GM23248 (cell line): ENCODE measurements at places on chromosomes 5 and 9. TPM values are rescaled to one million over a fixed set of nuclear protein-coding genes. Genes with fewer than 3 reads are reported as not detected.

The FIBCD1 gene
- total RNA-seq, result 20.2 and 20.9 TPM in 2 replicates

The SH2D3C gene
- not detected in 2 replicates for total RNA-seq

DNA sequence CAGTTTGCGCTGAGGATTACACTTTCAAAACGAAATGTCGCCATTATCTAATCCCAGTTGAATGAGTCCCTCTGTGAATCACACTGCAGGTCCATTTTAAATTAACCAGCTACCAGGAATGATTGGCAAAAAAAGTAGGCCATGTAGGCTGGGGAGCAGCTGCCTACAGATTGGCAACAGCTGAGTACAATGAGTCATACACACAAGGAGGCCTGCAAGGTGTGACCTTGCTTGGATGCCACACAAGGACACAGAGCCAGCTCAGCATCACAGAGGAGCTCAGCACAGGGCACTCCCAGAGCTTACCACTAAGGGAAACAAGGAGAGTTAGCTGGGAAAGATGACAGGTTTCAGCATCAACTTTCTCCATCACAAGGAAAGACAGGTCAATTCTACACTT lies 12.9 kb downstream of the HAVCR1 start:
- H3K4me3 ChIP-seq, result no peak overlapping the region
- no peaks in the 10 kb centered on the region for H3K36me3 ChIP-seq
- H3K27ac ChIP-seq, result no peak overlapping the region
- H3K4me1 ChIP-seq, result peaks cover 11% of the 10 kb centered on the region

The FCN2 gene
- total RNA-seq, result not detected in 2 replicates

- H3K27ac ChIP-seq, result no peak overlapping the region
- no peaks in the 10 kb centered on the region for H3K4me1 ChIP-seq
- H3K4me3 ChIP-seq, result no peak overlapping the region
- no peaks in the 10 kb centered on the region for H3K27me3 ChIP-seq
These were observed 26.1 kb downstream of the HMGCR start for GRCh38 chr5:75363111-75363510.

DNA sequence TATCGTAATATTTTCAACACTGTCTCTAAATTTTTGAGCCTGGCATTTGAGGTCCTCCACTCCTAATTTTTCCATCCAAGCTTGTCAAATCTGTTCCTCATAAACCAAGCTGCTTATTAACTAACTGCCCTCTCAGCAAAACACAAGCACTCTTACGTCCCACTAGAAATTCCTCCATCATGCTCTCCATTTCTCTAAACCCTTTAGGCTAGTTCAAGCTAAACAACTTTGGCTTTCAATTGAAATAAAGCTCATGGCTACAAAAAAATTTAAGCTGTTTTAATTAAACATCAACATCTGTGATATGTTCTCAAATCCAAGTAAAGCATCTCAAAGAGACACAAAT lies 45.7 kb downstream of the RNF145 start:
- H3K4me3 ChIP-seq, result peak overlapping the region; percentile 38; the same call in 1 of the 2 replicates
- H3K4me1 ChIP-seq, result peaks cover 42% of the 10 kb centered on the region
- peak overlapping the region; percentile 82 for H3K27ac ChIP-seq
- no peak for DNase-seq
- H3K36me3 ChIP-seq, result peaks cover 41% of the 10 kb centered on the region
- no peaks in the 10 kb centered on the region for H3K27me3 ChIP-seq

- no peak overlapping the region for H3K4me3 ChIP-seq
- no peak overlapping the region for H3K27ac ChIP-seq
- no peaks in the 10 kb centered on the region for H3K27me3 ChIP-seq
- no peaks in the 10 kb centered on the region for H3K36me3 ChIP-seq
- peak; percentile 12 for DNase-seq
These were observed 52.3 kb upstream of the MTAP start for GRCh38 chr9:21750021-21750735.

DNA sequence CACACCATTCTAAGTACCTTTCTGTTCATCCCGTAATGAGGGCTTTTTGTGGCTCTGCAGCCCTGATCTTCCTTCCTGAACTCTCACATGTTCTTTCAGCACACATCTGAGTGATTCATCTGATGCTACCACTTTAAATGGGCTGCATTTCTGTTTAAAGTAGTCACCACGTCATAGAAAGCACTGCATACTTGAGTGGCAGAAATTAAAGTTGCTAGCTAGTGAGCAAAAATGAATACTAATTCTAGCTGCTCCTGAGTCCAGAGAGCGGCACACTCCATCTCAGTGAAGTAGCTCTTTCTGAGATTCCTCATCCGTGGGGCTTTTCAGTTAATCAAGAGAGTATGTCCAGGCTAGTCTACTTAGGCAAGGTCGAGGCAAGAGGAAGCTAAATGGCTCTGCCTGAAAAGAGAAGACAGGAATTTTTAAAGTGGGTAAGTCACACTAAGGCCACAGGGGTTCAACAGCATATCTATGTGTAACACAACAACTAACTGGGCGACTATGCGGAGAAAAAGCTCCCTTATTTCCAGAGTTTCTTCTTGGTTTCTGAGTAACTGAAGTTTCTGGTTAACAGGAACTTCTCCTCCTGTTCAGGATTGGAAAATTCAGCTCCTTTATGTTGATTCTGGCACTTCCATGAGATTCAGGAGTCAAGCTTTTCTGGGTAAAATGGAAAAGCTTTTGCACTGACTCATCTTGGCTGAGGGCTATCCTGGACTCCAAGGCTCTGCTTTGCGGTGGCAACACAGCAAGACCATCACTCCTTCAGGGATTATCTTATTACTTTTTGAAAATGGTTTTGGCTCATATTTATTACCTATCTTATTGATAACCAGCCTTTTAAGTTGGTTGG lies 109.5 kb downstream of the TAF11L14 start:
- H3K36me3 ChIP-seq, result no peaks in the 10 kb centered on the region
- no peak overlapping the region for H3K27ac ChIP-seq
- no peaks in the 10 kb centered on the region for H3K4me1 ChIP-seq
- peak; percentile 20 for DNase-seq
- H3K4me3 ChIP-seq, result no peak overlapping the region

- H3K4me3 ChIP-seq, result peak overlapping the region; percentile 56
- H3K27me3 ChIP-seq, result peaks cover 24% of the 10 kb centered on the region; the same call in 1 of the 2 replicates
- H3K4me1 ChIP-seq, result peaks cover 21% of the 10 kb centered on the region
- no peaks in the 10 kb centered on the region for H3K36me3 ChIP-seq
- peak; percentile 63 for DNase-seq
These were observed 68.9 kb downstream of the PRDM6 start for GRCh38 chr5:123157791-123158581.

- DNase-seq, result no peak
- H3K27ac ChIP-seq, result no peak overlapping the region
- no peaks in the 10 kb centered on the region for H3K27me3 ChIP-seq
- H3K36me3 ChIP-seq, result no peaks in the 10 kb centered on the region
These were observed 518.9 kb downstream of the PRELID2 start for GRCh38 chr5:145316282-145316681.

The BTNL3 gene
- total RNA-seq, result not detected in 2 replicates

DNA sequence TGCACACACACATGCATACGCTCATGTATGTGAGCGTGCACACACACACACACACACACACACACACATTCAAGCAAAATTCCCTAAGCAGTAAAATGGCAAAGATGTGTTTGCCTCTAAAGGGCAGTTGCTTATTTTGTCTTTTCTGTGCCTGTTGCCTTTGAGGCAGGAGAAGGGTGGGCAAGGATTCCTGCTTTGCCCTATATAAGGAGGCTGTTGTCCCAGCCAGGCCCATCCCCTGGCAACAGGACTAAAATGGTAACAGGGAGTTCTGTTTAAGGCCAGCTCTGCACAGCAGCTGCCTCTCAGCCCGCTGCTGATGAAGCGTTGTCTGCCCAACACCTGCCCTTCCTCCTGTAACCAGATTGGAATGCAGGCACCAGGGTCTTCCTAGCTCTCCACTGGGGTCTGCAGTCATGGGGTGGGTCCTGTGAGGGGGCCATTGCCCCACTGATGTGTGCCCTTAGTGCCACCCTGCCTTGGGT lies 64.4 kb downstream of the PPARGC1B start:
- H3K27ac ChIP-seq, result no peak overlapping the region
- peaks cover 14% of the 10 kb centered on the region for H3K4me1 ChIP-seq
- no peak overlapping the region for H3K4me3 ChIP-seq
- no peaks in the 10 kb centered on the region for H3K27me3 ChIP-seq
- no peaks in the 10 kb centered on the region for H3K36me3 ChIP-seq

The SHOC1 gene
- not detected in 2 replicates for total RNA-seq

The LCN15 gene
- total RNA-seq, result not detected in 2 replicates

GRCh38 chr5:103693517-103693916 lies 130.9 kb upstream of the NUDT12 start:
- no peak overlapping the region for H3K4me3 ChIP-seq
- H3K36me3 ChIP-seq, result no peaks in the 10 kb centered on the region
- H3K27me3 ChIP-seq, result no peaks in the 10 kb centered on the region
- DNase-seq, result no peak
- no peaks in the 10 kb centered on the region for H3K4me1 ChIP-seq

- no peak overlapping the region for H3K4me3 ChIP-seq
- H3K4me1 ChIP-seq, result no peaks in the 10 kb centered on the region
- H3K27me3 ChIP-seq, result no peaks in the 10 kb centered on the region
- no peak for DNase-seq
- no peaks in the 10 kb centered on the region for H3K36me3 ChIP-seq
- no peak overlapping the region for H3K27ac ChIP-seq
These were observed 102.5 kb upstream of the TNC start for GRCh38 chr9:115220319-115221005.

The TRIM52 gene
- 6.6 and 7.8 TPM in 2 replicates for total RNA-seq

GRCh38 chr5:33160871-33161270 lies 279.9 kb upstream of the TARS1 start:
- no peak overlapping the region for H3K4me3 ChIP-seq
- no peaks in the 10 kb centered on the region for H3K4me1 ChIP-seq
- H3K27ac ChIP-seq, result no peak overlapping the region
- no peaks in the 10 kb centered on the region for H3K27me3 ChIP-seq
- no peaks in the 10 kb centered on the region for H3K36me3 ChIP-seq

The PCDHGA10 gene
- total RNA-seq, result 10.4 and 11.1 TPM in 2 replicates

The TMEM245 gene
- 30.2 and 43.8 TPM in 2 replicates for total RNA-seq
